C1 segment of cervical spinal cord (tissue), 14 donors: ENCODE measurements at places on chromosomes 4 and X.

- DNase-seq, result no peak
Measured at GRCh38 chrX:78573630-78574029, 85.5 kb downstream of the RTL3 start.

GRCh38 chr4:56130606-56131155, 181.9 kb downstream of the CEP135 start:
- DNase-seq, result no peak

DNA sequence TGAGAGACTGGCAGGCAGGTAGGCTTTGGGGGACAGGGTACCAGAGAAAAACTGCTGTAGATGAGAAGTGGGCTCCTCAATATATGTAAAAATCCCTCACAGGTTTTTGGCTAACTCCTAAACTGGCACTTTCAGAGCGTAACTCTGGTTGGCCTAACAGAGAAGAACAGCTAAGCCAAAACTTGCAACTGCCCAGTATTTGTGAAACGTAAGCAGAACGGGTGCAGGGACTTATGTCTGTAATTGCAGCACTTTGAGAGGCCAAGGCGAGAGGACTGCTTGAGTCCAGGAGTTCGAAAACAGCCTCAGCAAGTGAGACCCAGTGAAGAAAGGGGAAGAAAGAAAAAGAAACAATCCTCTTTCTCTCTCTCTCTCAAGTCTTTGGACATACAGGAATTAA, 25.0 kb downstream of the EIF4E start:
- DNase-seq, result no peak

DNA sequence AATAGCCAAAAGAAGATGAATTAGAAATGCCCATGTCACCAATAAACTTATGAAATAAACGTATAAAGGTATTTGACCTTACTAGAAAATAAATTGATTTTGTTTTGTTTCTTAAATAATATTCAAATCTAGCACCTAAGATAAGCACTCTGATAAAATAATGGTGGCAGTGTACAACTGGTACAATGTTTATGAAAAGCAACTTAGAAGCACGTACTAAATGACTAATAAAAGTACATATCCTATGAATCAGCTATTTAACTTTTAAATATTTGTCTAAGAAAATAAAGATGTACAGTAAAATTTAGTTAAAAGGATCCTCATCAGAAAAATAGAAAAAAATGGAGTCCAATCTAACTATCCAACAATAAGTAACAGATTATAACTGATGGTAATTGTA, 6.7 kb downstream of the MANBA start:
- DNase-seq, result no peak

GRCh38 chrX:71147496-71148277, 3.0 kb downstream of the NLGN3 start:
- no peak for DNase-seq

GRCh38 chr4:24799544-24800324, 4.4 kb downstream of the SOD3 start:
- no peak for DNase-seq

DNA sequence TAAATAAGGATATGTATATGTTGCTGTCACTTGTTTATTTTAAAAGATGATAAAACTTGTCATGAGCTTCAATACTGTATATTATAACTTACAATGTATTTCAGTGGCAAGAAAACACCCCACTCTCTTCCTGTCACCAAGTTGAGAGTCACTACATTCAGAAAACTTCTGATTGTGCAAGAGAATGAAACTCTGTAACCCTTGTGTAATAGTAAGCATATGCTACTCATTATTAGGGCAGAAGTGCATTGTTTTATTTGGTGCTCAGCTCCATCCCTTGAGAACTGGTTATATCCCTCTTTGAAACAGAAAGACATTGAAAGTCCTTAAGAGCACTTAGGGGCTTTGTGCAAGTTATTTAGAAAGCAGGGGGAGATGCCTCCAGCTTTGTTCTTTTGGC, 594.5 kb downstream of the ARAP2 start:
- DNase-seq, result no peak

DNA sequence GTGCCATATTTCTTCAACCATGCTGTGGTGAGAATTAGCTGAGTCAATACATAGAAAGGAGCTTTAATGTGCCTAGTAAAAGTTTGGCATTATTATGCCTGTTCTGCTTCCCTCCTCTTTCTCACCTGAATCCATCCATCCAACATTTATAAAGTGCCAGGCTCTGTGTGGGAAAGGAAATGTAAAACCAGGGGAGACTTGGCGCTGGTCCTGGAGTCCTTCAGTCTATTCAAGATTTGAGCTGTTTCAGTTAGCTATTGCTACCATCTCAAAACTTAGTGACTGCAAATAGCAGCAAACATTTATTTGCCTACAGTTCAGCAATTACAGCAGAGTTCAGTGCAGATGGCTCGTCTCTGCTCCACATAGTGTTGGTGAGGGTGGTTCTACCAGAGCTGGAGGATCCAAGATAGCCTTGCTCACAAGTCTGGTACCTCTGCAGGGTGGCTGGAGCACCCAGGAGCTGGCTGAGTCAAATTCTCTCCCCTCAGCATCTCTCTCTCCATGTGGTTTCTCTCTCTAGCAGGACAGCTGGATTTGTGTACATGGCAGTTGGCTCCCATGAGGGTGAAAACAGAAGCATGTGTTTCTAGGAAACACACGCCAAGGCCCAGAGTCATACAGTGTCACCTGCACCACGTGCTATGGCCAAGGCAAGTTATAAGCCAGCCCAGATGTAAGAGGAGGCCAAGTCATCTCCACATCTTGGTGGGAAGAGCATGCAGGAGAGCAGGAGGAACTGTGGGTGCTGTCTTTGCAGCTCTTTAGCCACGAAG, 77.3 kb downstream of the FHDC1 start:
- DNase-seq, result no peak

GRCh38 chrX:97609938-97610337, 726.2 kb downstream of the RPA4 start:
- no peak for DNase-seq

DNA sequence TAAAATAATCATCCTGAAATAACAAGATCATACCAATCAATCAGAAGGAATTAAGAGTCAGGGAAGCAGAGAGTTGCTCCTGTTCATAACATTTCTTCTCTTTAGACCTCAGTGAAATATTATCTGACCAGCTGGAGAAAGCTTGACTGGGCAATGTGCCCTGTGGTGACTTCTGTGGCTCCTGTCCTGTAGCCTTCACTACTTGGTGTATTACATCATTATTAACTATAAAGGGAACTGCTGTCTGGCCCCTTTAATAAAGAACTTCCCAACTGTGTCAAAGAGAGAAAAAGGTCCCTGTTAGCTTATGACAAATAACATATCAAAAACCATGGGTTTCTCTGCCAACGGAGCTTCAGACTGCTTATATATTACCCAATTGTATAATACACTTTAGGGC, 18.0 kb downstream of the OPHN1 start:
- no peak for DNase-seq

DNA sequence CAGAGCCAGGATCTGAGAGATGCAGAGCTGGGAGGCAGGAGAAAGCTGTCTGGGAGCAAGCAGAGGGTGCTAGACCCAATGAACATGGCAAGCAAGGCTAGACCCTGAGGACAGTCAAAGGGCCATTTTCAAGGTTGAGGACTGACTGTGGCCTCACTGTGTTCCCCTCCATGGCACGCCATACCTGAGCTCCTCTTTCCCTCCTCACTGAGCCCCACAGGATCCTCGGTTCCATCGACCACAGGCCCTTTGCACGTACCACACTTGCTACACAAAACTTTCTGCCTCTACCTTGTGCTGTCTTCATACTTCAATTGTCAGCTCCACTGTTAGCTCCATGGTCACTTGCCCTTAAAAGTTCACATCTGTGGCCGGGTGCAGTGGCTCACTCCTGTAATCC, 45.5 kb upstream of the CD99 start:
- no peak for DNase-seq

DNA sequence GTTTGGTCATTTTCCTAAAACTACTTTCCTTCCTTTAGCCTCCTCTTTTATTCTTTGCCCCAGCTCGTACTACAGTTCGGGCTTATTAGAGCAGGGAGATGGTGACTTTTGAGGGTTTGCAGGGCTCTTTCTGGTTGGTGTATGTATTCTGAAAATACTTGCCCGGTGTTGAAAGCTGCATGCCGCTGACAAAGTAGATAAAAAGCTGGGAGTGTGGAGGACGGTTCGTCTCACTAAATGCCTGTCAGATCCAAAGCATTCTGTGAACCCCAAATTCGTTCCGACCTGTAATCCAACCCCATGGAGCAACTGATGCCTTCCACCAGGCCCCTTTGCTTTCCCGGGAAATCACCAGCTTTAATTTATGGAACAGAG, 19.2 kb downstream of the TRIM2 start:
- peak; percentile 23 for DNase-seq

- DNase-seq, result peak; percentile 72
Measured at GRCh38 chrX:78139160-78140123, at the start of gene TAF9B. Gene TAF9B (minus strand): TSS chrX:78139650. CDS start chrX:78139611, 39 bp downstream.

DNA sequence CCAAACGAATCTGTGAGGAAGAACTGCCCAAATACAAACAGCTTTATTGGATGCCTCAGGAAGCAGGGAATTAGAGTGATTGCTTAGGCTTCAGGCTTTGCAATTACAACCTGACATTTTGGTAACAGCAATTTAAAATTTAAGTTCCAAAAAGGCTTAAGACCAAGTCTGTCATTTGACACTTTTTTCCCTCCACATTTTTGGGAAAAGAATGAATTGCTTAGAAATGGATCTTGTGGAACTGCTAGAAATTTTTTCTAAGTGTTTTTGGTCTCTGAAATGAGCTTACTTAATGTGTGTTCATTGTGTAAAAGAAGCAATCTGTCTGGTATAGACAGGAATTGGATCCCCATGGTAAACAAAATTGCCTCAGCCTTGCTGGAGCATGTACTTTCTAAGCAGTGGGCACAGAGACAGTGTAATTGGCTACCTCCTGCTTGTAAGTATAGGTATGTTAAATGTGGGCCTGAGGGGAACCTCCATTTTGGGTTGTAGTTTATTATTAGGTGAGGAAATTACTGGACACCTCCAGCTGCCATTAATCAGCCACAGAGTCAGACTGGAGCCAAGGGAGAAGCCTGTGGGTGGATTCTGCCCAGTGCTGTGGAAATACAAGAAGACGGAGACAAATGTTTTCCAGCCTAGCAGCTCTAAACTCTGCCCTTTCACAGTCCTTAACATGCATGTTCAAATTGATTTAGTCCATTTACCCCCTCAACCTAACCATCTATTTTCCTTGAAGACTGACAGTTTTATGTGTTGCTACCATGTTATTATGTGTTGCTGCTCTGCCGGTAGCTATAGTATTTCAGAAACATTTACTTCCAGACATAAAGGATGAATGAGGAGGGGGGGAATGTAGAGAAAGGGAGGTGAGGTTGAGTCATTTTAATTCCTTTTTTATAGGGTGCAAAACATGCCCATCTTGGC, 473.0 kb downstream of the SPRY1 start:
- no peak for DNase-seq

DNA sequence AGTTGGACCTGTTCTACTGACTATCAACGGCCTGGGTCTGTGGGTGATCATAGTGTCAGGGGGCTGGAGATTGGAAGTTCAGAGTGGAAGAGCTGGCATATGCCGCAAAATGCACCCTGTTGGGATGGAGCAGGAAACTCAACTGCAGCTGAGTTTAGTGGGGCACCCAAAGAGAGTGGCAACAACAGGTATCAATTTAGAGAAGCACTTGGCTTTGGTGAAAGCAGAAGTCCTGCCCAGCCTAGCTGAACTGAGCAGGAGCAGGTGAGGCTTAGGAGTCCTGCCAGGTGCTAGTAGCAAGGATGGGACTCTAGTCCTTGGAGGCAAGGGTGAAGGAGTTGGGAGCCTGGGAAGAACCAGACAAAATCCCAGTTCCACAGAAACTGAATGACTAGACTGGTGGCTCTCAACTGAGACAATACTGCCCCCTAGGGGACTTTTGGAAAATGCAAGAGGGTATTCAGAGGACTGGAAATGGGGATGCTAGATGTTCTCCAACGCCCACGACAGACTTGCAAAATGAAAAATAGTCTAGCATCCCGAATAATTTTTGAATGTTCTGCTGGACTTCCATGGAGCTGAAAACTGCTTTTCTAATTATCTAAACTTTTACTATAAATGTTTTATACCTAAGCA, 49.4 kb downstream of the RTL9 start:
- peak; percentile 0 for DNase-seq

DNA sequence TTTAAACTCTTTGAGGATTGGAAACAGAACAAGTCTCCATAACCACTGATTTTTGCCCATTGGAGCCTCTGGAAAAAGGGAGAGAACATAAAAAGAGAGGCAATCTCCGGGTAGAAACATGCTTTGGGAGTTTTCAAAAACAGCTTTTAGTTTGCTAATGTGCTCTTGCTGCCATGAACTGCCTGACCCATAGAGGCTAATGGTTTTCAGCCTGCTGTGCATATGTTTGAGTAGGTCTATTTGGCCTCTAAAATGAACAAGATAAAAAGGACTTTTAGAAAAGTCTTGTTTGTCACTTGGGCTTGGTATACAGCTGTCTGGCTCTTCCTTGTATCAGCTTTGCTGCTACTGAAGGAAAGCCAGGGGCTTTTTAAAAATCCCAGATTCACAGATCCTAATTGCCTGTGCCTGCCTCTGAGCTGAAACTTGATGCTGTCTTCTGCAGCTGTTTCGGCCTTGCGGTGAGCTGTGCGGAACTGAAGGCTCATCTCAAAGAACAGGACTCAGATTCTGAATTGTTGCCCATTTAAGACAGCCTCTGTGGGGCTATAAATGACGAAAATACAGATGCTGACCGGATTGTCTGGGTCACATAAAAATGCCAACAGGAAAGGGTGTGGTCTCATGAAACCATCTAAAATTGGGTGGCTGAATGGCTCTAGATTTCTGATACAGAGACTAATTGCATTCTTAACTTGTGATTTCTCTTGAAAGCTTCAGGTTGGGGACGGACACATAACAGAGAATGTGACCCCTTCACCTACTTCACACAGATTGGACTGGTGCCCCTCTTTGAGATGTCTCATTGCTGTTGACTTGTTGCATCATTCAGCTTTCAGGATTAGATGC, 18.4 kb upstream of the ZNF41 start:
- no peak for DNase-seq

DNA sequence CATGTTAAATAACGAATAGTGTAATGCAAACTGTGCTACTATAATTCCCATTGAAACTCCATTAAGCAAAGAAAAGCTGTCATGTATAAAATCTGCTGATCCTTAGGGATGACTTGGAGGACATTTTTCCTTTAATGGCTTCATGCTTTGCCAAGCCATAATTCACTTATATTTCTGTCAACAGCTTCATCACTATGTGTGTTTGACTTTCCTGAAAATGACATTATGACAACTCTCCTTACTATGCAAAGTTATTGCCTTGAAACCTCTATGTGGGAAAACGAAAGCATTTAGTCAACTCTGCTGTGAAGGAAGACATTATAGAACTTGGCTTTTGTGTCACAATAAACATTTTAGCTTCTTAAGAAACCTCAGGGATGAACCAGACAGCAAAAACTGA, 210.5 kb downstream of the GRXCR1 start:
- no peak for DNase-seq
